ENCODE measurements at places on chromosomes 4 and X.

- DNase-seq = no peak
Measured at GRCh38 chr4:56060036-56060435, 111.3 kb downstream of the CEP135 start.

DNA sequence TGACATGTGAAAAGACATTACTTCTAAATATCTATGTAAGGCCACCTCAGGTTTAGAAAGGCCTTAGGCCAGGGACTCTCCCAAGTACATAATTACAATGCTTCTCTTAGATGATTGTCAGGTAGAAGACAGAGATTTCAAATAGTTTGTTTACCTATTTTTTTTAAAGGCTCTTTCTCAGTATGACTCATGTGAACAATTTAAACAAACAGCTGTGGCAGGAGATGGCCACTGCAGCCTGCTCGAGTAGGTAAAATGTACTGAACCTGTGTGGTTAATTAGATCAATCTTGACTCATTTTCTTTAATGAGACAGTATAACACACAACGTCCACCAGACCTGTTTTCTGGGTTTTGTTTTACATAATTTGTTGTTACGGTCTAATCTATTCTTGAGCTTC is 50.2 kb downstream of the LEF1 start:
- DNase-seq = no peak

DNA sequence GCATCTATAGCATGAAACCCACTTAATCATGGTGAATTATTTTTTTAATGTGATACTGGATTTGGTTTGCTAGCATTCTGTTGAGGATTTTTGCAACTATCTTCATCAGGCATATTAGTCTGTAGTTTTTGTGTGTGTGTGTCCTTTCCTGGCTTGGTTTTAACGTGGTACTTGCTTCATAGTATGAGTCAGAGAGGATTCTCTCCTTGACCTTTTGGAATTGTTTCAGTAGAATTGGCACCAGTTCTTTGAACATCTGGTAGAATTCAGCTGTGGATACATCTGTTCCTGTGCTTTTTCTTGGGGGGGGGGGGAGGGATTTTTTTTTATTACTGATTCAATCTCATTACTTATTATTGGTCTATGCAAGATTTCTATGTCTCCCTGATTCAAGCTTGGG is 232.0 kb upstream of the KLF8 start:
- no peak for DNase-seq

DNA sequence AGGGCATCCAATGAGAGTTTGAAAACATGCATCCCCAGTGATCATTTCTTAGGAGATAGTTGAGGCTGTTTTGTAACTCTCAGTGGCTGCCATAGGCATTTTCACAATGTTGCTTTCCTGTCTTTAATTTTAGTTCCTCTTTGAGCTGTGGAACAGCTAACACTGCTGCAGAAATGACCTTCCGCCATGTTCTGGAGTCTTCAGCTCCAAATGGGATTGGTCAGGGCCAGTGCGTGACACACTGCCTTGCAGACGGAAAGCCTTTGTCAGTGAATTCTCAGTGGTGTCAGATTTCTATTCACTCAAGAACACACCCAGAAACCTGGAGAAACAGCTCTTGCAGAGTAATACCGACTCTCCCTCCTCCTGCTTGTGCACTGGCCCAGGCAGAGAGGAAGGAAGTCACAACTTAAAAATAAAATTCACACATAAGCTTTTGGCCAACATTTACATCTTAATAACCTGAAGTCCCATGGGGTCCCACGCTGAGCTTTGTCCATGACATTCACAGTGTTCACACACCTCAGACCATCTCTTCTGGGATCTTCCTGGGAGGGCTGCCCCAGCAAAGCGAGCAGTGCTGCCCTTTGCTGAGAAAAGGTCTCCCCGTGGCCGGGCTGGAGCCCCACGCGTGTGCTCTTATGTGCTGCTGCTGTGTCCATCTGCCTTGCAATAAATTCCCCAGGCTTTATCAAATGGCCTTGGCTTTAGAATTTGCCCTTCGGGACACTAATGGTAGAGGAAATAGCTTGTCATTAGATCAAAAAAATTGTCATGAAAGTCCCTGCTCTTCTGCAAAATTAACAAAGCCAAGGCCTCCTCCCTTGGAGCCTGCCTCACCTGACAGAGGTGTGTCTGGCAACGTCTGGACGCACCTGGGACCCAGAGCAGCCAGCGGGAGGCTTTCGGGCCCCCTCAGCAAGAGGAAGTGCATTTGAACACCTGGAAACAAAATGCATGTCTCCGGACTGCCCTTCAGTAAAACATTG is 126.8 kb downstream of the IRF2 start:
- DNase-seq = no peak

DNA sequence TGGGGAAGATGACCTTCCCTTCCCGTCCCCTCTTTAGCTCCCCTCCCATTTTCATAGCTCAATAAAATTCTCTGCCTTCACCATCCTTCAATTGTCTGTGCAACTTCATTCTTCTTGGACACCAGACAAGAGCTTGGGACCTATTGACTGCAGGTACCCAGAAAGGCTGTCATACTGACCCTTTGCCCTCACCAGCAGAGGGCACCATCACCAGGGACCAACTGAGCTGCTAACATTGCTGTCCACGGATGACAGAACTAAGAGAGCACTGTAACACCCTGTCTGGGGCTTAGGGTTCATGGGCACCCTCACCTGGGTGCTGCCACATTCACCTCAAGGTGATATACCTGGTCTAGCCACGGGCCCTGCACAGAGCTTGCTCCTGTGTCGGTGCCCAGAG is 141.3 kb upstream of the VCX3B start:
- DNase-seq = no peak

Data from activated CD8-positive, alpha-beta memory T cell treated with anti-CD3 and anti-CD28 coated beads for 48 hours (primary cell).